ENCODE measurements at places on chromosomes 4 and X.
A peak's percentile ranks its signal among the peaks of the same experiment; 100 is the strongest.

GRCh38 chr4:155599596-155599995, 67.1 kb upstream of the GUCY1A1 start:
- DNase-seq = no peak

GRCh38 chrX:17547658-17548057, 172.7 kb downstream of the NHS start:
- DNase-seq = peak; percentile 81

GRCh38 chr4:164482758-164483157, 271.2 kb upstream of the SMIM31 start:
- no peak for DNase-seq

DNA sequence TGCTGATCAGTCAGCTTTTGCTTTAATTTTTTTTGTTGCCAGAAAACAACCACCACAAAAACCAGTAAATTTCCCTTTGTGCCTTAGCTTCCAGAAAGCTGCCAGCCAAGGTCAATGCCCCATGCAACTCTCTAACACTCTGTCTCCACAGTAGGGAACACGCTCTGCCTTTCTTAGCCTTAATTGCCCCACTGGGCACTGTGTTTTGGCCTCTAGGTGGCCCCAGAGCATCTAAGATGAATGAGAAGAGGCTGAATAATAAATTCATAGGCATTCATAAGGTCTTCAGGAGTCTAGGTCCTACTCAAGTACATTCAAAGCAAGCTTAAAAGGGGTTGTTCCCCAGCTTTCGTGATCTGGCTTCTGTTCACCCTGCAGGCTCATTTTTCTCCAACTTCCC, 57.7 kb upstream of the PASD1 start:
- DNase-seq = peak; percentile 4

GRCh38 chr4:124902001-124902515, 189.5 kb upstream of the ANKRD50 start:
- DNase-seq = no peak

DNA sequence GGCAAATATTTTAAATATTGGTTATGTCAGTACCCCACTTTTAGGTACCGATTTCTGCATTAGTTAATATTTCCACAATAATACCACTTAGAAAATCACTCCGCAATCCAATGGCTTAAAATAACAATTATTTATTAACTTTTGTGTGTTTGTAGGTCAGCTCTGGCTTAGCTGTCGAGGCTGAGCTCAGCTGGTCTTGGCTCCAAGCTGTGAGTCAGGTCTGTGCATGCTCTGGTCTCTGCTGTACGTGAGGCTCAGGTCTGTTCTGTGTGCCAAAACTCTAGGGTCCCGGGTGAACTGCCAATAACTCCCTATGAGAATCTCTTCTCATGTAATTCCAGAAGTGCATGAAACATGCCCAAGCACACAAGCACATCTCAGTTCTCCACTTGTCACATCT, 245.8 kb upstream of the GK2 start:
- no peak for DNase-seq

GRCh38 chr4:163109967-163110366, 56.7 kb downstream of the NAF1 start:
- no peak for DNase-seq

- no peak for DNase-seq
These were observed 146.5 kb downstream of the RBM47 start for GRCh38 chr4:40482985-40483647.

- DNase-seq = no peak
These were observed 20.6 kb downstream of the SLC39A8 start for GRCh38 chr4:102324730-102325129.

DNA sequence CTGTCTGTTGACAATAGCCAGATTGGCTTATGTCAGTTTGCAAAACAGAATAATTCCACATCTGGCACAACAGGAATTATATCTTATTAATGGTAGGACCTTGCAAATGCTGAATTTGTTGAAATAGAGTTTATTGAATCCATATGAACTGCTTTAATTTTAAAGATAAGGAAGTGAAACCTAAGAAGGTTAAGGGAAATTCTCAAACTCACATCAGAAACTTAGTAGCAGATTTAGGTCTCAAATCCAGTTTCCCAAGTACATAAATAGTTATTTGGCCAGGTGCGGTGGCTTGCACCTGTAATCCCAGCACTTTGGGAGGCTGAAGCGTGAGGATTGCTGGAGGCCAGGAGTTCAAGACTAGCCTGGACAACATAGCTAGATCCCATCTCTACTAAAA, 117.1 kb downstream of the HNRNPD start:
- no peak for DNase-seq

- DNase-seq = no peak
These were observed 7.4 kb downstream of the PRPS2 start for GRCh38 chrX:12798601-12799000.

DNA sequence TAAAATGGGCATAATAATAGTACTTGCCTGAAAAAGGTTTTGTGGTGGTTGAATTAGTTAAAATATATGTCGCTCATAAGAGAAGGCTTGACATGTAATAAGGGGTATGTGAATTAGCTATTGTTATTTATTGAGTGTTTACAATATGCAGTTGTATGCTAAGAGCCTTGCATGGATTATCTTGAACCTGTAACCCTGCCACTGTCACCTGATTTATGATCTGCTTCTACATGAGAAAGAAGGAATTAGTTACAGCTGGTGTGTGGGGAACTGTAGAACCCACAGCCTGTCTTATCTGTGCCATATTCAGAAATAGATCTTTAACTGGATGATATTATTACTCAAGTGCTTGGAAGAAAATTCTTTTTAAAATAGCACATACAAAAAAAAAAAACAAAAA, 227.7 kb downstream of the LDB2 start:
- DNase-seq = no peak

DNA sequence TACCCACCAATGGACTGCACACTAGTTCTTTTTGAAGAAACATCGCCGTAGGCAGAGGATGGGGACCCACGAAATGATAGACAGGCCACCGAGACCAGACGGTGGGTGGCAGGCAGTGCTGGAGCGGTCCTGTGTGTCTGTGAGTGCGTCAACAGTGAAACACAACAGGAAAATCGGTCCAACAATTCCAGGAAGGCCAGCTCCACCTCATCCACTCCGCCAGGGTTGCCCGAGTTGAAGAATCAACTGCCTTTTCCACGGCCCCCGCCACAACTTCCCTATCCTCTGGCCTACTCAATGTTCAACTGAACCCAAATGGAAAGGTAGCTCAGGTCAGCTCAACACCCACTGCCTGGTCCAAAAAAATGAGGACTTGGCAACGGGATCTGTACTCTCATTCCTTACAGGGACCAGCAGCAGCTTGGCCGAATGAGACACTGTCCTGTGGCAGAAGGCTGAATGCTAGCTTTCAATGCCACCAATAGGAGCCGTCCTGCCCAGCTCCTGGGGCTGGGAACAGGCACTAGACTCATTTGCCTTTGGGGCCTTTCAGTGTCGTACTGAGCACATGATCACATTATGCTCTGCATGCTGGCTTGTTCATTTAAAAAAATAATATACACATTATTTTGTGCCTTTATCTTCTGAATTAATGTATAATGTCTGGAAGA, 43.5 kb downstream of the MID1 start:
- DNase-seq = no peak

DNA sequence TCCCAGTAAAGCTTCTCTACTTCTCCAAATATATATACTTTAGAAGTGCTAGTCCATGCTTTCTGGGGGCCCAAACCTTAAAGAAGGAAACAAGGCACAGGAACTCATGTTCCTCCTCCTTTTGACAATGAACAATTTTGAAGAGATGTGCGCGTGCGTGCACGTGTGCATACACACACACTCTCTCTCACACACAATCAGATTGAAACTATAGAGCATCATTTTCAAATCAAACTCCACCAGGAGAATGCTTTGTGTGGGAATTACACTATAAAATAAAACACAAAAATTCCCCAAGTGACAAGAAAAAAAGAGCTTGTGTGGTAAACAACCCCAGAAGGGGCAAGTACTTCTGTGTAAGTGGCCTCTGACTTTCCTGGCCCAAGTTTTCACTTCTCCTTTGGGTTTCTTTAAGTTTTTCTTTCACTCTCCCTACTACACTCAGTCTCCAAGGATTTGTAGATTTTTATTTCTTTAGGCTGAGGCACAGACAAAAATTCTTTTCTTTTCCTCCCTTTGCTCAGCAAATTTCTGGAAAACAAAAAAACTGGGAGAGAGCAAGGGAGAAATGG, 46.6 kb upstream of the SHISA3 start:
- DNase-seq = no peak

GRCh38 chrX:45351478-45351877, 150.8 kb upstream of the DIPK2B start:
- no peak for DNase-seq

GRCh38 chrX:86946569-86946968, 571.0 kb upstream of the KLHL4 start:
- DNase-seq = peak; percentile 1

DNA sequence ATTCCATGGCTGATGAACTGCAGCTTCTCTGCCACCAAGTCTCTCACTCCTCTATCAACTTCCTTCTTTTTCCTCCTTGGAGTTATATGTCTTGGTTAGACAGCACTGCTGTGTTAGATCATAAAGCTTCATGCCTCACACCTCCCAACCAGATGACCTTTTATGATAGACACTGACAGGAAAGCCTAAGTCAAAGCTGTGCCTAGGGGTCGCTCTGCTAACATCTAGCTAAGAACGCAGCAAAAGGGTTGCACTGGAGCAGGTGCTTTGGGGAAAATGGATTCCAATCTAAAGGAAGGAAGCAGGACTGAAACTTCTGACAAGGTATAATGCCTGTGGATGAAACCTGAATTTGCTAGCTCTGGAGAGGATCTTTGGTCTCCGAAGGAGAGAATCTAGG, 509.7 kb downstream of the SMARCA1 start:
- no peak for DNase-seq

DNA sequence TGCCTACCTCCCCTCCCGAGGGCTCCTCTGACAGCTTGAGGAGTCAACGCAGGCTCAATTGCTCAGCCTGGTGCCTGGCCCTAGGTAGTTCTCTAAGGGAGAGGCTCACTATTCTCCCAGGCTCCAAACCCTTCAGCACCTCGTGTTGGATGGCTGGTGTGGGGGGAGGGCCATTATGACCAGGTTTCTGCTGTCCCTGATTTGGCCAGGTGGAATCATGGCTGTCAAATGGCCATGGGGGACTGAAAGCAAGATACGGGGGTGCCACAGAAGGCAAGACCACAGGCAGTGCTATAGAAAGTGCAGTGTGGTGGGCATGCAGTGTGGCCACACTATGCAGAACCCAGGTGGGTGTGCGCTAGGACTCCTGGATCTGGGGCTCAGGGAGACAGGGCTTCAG, 9.5 kb downstream of the PNMA6F start:
- DNase-seq = no peak

- DNase-seq = no peak
These were observed 6.6 kb downstream of the SYN1 start for GRCh38 chrX:47613082-47613481.

DNA sequence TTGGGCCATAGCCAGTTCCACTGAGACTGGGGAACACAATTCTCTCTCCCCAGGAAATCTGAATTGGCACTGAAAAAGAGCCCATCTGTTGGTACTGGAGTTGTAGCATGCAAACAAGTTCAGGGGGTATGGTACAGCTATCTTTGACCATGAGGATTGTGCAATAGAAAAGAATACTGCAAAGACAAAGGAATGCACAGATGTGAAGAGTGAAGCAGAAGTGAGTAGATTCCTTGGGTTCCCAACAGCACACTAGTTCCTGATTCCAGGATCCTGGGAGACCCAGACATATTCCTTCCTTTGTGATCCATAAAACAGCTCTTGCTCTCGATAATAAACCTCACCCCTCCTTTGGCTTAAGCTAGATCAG, 43.3 kb upstream of the CTAG2 start:
- DNase-seq = no peak

- no peak for DNase-seq
These were observed 52.7 kb upstream of the FTHL17 start for GRCh38 chrX:31124536-31124935.

DNA sequence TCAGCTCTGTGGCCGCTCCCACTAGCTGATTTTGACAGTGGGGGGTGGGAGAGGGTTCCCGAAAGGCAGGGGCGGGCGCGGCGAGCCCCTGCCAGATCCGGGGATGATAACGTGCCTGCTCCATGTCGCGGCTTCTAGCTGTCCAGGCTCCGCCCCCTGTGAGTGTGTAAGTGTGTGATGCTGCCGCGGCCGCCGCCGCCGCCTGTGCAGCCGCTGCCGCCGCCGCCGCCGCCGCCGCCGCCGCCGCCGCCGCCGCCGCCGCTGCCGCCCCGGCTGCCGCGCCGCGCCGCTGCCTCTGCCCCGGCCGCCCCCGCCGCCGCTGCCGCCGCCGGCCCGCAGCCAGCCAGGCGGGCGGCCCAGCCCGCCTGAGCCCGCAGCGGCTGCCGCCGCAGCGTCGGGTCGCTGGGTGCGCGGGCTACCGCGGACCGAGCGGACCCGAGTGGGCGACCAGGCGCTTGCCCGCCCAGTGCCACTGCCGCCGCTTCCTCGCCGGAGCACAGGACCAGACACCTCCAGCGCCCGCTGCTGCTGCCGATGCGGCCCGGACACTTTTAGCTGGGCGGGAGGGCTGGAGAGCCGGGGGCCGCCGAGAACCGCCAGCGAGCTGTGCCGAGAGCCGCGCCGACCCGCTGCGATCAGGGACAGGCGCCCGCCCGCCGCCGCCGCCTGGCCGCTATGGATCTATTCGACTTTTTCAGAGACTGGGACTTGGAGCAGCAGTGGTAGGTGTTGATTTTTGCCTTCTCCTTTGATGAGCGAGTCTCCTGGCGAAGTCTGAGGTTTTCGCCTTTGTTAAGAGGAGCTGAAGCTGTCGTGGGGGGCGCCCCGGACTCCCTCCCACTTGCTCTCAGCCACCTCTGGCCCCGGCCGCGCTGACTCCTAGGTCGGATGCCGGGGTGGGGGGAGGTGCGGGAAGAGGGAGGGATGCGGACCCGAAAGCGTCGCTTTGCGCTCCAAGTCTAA, at the start of gene AFF2:
AFF2 (plus strand) TSS at position 195 of the 963 bp plus-strand sequence; CDS start at position 676, 481 bp downstream.
- DNase-seq = peak; percentile 35

- no peak for DNase-seq
These were observed 82.9 kb downstream of the PDLIM5 start for GRCh38 chr4:94534401-94535312.

DNA sequence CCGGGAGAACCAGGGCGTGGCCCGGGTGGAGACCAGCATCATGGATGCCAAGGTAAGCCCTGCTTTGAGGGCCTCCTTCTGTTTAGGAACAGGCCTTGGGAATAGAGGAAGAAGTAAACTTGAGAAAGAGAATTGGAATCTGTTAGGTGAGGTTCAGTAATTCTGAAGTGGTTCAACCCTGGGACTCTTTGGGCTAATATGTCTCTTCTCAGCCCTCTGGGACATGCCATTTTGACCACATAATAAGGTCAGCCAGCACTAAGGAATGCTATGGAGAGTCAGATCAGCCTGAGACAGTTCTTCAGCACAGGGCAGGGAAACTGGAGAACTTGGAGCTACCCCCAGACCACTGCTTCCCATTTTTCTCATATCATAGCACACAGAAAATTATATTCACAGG, 63.3 kb upstream of the PRPS1 start:
- DNase-seq = no peak
